ENCODE measurements at places on chromosomes 6 and 20.
A peak's percentile ranks its signal among the peaks of the same experiment; 100 is the strongest.

GRCh38 chr6:136470044-136470443 is 80.2 kb downstream of the MAP7 start:
- no peak for DNase-seq

GRCh38 chr6:168884050-168884645 is 369.5 kb downstream of the THBS2 start:
- no peak for DNase-seq

- DNase-seq = no peak
Measured at GRCh38 chr6:108117427-108118358, 43.2 kb upstream of the OSTM1 start.

DNA sequence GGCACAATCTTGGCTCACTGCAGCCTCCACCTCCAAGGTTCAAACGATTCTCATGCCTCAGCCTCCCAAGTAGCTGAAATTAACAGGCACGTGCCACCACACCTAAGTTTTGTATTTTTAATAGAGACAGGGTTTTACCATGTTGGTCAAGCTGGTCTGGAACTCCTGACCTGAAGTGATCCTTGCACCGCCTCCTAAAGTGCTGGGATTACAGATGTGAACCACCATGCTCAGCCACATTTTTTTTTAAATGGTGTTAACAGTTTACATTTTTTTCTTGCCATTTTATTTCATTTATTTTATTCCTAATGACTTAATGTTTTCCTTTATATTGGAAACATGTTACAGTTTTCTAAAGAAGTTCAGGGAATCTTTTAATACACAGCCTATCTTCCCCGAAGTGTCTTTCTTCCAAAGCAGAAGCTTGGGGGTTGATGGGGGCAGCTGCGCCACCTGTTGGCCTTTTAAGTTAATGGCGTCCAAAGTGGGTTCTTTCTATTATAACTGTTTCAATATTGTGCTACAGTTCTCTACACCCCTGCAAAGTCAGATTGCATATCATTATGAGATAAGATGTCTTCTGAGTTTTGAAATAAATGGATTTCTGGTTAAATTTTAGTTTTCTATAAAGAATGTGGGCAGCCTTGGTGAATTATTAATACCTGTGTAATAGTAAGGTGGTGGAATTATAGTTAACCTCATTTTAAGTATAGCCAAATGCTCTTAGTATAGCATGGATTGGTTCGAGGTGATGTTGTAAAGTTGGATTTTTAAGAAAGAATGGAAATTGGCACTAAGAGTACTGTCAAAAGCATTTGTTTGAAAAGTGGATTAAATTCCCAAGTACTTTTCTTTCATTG is 42.0 kb upstream of the PLCG1 start:
- DNase-seq = peak; percentile 4
